ENCODE measurements at places on chromosomes 1 and 21.

DNA sequence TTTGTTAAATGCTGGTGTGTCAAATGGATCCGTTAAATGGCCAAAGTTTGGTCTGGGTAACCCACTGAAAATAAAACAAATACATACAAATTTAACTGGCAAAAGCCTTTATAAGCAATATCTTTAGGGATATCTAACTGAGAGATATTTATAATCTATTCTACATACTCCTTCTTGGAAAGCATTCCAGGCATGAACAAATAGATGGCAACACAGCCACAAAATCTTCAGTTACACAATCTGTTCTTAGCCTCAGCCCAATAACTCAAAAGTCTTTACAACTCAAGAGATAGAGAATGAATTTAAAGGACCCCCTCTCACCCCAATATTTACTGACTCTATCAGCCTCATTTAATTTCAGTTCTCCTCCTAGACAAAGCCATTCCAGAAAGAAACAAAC is 58.7 kb downstream of the NRDC start:
- no peak for DNase-seq

GRCh38 chr1:211920141-211920572 is 89.6 kb upstream of the LPGAT1 start:
- DNase-seq: no peak

GRCh38 chr1:161274874-161275273 is 16.3 kb downstream of the PCP4L1 start:
- no peak for DNase-seq

GRCh38 chr21:34812504-34813265 is 143.9 kb downstream of the CLIC6 start:
- no peak for DNase-seq

Data from stimulated activated CD8-positive, alpha-beta memory T cell treated with anti-CD3 and anti-CD28 coated beads, Interleukin-7, amount 100 ng/mL, for 1 hour (primary cell).